Left cardiac atrium (tissue), 4 donors: ENCODE measurements at places on chromosomes 7 and 10. TPM values are rescaled to one million over a fixed set of nuclear protein-coding genes. Genes with fewer than 3 reads are reported as not detected.
A peak's percentile ranks its signal among the peaks of the same experiment; 100 is the strongest.

DNA sequence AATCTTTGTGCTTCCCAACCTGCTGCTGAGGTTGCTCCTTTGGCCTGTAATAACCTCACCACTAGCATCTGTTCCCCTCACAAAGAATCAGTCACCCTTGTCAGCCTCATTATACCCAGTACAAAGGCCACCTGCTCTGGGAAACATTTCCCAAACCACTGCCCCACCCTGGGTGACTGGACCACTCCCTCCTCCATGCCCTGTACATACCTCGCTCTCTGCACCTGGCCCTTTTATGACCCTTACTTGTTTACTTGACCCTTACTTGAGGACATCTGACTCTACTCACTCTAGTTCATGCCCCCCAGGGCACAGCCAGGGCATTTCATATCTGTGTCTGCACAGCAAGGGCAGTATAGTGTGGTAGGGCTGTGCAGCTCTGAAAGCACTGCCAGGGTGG is 21.4 kb upstream of the AOC1 start:
- DNase-seq: no peak

DNA sequence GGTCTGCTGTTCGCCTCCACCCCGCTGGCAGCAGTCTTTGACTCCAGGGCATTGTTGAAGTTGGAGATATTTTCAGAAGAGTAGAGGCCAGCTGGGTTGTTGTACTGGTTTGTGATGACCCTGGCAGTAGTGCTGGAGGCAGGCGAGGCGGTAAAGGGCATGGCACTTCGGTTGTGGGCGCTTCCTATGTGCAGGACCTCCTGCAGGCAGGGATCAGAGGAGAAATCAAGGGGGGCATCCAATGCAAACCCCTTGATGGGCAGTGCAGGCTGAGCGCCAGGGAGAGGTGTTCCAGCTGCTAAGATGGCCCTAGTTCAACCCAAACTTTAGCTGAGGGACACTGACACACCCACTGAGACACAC is 27.0 kb downstream of the PDLIM1 start:
- no peak for DNase-seq

Gene SLC16A12
- total RNA-seq: 6.2 TPM

DNA sequence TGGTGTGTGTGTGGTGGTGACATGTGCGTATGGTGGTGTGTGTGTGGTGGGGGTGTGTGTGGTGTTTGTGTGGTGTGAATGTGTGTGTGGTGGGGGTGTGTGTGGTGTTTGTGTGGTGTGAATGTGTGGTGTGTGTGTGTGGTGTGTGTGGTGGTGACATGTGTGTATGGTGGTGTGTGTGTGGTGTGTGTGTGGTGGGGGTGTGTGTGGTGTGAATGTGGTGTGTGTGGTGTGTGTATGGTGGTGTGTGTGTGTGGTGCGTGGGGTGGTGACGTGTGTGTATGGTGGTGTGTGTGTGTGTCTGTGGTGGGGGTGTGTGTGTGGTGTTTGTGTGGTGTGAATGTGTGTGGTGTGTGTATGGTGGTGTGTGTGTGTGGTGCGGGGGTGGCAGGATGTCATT is 453.1 kb downstream of the DNAJB6 start:
- DNase-seq: no peak

- DNase-seq: no peak
Observed at GRCh38 chr10:127863231-127863825, 29.4 kb downstream of the CLRN3 start.

GRCh38 chr7:151689196-151689971 is 169.7 kb upstream of the RHEB start:
- DNase-seq: peak; percentile 71

DNA sequence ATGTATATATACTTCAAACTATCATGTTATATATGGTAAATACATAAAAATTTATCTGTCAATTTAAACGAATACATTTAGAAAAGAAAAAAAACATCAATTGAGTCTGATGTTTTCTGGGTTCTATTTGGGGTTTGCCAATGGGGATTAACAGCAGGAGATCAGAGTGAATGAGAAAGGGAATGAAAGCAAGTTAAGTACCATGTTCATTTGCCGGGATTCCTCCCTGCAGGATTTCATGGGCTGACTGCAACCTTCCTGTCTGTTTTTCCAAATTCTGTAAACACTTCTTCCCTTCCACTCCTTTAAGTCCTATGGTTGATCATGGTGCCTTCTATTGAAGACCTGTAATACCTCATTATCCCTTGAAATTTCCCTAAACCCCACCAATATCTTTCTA is 33.9 kb upstream of the SEMA3A start:
- no peak for DNase-seq

GRCh38 chr10:116470768-116471415 is 43.2 kb downstream of the PNLIPRP3 start:
- DNase-seq: no peak

- no peak for DNase-seq
Observed at GRCh38 chr7:48660306-48660870, 264.0 kb upstream of the CDC14C start.
